ENCODE measurements at places on chromosomes 3 and 15. TPM values are rescaled to one million over a fixed set of nuclear protein-coding genes. Genes with fewer than 3 reads are reported as not detected.

Gene CSTA
- total RNA-seq = not detected

Gene HAPLN3
- 6.2 TPM for total RNA-seq

Gene AHSG
- total RNA-seq = 0.27 TPM

Gene COL8A1
- 0.18 TPM for total RNA-seq

Gene HMCES
- total RNA-seq = 35.3 TPM

Gene TF
- 3.8 TPM for total RNA-seq

Gene XRN1
- 26.9 TPM for total RNA-seq

Gene TMOD3
- 37.4 TPM for total RNA-seq

Gene SLC12A6
- 28.7 TPM for total RNA-seq

Gene EFCAB12
- 6.8 TPM for total RNA-seq

Gene EID1
- 143 TPM for total RNA-seq

Gene CFAP100
- 0.79 TPM for total RNA-seq

Gene SEMA5B
- 5.9 TPM for total RNA-seq

Gene ETV5
- 54.1 TPM for total RNA-seq

Gene UROC1
- total RNA-seq = not detected

Gene SCG3
- 6.4 TPM for total RNA-seq

Gene ACTC1
- 5.3 TPM for total RNA-seq

Gene ILDR1
- 5.4 TPM for total RNA-seq

Gene GRM2
- 0.82 TPM for total RNA-seq

Gene GAP43
- 11.7 TPM for total RNA-seq

Gene MANF
- 131 TPM for total RNA-seq

Gene ESYT3
- total RNA-seq = 3.5 TPM

Gene TIMP4
- total RNA-seq = not detected

Gene CEP97
- 24.5 TPM for total RNA-seq

Gene RTP1
- total RNA-seq = not detected

Gene PP2D1
- total RNA-seq = not detected

Gene PPARG
- 17.1 TPM for total RNA-seq

Gene NEO1
- total RNA-seq = 123 TPM

Gene WNT5A
- 13.8 TPM for total RNA-seq

Data from progenitor cell of endocrine pancreas (in vitro differentiated cells).